Stimulated activated CD4-positive, alpha-beta T cell treated with anti-CD3 and anti-CD28 coated beads, Interleukin-15, amount 100 ng/mL, for 1 hour (primary cell): ENCODE measurements at places on chromosomes 3 and 15.
A peak's percentile ranks its signal among the peaks of the same experiment; 100 is the strongest.

- no peak for DNase-seq
These were observed 16.2 kb upstream of the ANKDD1A start for GRCh38 chr15:64895285-64896065.

GRCh38 chr3:57605683-57606082 lies 8.5 kb upstream of the ARF4 start:
- no peak for DNase-seq

DNA sequence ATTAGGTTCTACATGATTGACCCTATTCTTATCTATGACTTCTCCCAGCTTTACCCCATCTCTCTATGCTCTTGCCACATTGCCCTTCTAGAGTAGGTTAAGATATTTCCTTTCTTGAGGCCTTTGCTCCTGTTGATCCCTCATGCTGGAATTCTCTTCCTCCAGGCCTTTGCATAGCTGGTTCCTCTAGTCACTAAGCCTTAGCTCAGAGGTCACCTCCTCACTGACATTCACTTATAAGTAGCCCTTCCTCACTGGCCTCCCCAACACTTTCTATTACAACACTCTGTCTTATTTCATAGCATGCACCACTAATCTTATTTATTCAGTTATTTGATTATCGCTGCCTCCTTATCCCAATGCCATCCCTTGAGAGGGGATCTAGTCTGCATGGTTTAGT lies 228.4 kb upstream of the COL8A1 start:
- no peak for DNase-seq

GRCh38 chr15:31338879-31339557 lies 12.4 kb downstream of the KLF13 start:
- DNase-seq, result no peak

DNA sequence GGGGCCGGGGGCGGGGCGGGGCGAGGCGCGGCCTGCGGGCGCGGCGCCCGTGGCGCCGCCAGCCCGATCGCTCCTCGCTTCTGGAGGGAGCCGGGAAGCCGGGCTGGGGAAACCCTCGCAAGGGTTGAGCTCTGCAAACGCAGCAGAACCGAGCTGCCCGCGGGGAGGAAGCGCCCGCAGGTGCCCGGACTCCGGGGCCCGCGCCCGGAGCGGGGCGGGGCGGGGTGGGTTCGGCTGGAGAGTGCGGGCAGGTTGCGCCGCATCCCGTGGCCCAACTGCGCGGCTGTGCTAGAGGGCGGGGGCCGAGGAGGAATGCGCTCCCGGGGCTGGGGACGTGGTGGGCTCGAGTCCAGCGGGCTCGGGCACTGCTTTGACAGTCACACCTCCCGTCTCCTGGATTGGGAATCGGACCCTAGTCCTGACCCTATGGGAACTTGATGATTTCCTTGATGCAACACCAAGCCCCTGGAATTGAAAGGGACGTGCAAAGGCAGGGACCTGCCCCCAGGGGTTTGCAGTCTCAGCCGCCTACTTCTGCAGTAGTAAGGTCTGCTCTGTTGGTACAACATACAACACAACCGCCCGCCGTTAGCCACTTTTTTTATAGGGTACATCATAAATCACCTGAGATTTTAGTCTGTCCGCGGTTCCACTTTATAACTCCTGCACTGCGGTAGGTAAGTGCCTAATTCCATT lies 34.3 kb downstream of the ZBTB38 start:
- peak; percentile 25 for DNase-seq

DNA sequence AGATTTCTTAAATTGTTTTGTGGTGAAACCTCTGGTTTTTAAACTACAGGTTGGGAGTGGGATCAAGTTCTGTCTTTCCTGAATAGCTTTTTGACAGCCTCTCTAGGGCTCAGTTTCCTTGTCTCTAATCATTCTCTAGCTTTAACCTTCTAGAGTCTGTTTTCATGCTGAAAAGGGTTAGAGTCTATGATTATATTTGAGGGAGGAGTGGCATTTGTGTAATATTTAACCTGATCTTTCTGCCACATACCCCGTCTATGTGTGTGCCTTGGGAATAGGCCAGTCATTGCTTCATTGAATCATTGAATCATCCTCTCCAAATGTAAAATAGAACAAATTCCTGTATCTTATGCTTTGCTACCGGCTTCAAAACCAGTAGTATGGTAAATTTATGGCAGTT lies 204.9 kb downstream of the KLHL25 start:
- DNase-seq, result no peak

DNA sequence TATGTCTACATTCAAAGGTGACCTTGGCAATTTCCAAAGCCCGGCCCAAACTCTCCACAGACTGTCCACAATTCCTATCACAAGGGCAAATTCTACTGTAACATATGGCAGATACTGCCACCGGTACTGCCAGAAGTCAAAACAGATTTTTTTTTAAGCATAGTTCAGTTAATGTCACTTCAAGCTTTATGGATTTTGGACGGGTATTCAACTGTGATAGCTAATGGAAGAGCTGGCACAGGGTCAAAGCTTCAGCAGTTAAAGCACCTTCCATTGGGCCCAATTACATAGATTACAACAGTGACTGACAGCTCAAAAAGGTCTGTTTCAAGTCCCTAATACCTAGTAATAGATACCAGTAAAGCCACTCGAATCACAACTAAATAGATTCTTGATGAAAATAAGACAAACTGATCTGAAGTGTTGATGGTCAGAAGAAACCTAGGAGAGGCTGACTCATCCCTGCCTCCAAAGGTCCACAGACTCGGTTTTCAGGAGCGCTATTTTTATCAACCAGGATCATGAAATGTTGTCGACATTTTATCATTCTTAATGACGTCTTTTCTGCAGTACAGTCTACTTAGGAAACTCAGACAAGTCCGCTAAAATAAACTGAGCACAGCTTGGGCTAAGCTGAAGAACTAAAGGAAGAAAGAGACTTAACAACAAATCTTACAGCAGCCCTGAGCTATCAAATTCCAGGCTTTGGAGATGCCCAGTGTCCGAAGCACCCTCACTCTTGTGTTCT lies 38.7 kb downstream of the ANXA2 start:
- DNase-seq, result no peak

DNA sequence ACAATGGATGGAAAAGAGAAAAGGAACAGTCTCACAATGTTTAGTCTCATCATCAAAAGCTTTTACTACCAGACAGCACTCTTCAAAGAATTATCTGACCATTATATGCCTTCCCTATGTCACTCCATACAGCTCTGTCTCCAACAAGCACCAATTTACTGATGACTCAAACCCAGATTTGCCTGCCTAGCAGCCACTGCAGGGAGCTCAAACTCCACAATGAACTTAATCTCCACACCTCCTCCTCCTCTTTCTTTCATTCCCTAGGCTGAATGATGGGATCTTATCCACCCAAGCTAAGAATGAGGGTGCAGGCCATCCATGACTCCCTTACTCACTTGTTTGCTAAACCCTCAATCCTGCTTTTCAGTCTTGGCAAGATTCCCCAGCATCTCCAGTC lies 45.5 kb downstream of the NBEAL2 start:
- DNase-seq, result no peak

- DNase-seq, result no peak
These were observed 141.9 kb downstream of the CHDH start for GRCh38 chr3:53704363-53704725.

DNA sequence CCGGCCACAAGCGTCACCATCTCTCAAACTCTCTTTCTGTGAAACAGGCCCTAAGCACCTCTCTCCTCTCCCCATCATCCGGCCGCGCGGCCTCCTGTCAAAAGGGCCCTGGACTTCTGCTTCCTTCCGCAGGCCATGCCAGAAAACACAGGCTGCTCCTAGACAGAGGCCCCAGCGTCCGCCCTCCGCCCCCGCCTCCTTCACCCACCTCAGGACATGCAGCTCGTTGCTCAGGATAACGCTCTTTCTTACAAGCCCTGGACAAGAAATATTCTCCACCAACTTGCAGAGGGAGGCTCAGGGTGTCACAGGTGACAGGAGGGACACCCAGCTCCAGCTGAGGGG lies 212.0 kb downstream of the XXYLT1 start:
- no peak for DNase-seq

GRCh38 chr15:48536681-48537091 lies 108.8 kb downstream of the FBN1 start:
- DNase-seq, result no peak

- no peak for DNase-seq
These were observed 68.9 kb downstream of the KLF15 start for GRCh38 chr3:126288314-126288713.

GRCh38 chr15:70083418-70083817 lies 14.3 kb downstream of the TLE3 start:
- DNase-seq, result no peak

DNA sequence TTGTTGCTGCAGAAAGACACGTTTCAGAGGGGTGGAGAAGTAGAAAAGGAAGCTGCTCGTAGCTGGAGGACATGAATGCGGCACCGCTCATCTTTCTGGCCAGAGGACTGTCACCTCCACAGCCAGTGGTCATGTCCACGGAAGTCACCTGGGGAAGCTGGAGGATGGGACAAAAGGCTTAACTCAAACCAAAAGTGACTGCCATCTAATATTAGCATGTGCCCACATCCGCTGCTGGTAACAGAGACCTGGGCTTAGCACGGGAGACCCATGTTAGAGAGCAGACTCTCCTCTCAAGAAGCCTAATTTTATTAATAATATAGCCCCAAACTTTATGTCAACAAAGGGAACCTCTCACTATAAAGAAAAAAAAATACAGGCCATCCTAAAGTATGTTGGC lies 5.9 kb downstream of the MEX3B start:
- DNase-seq, result no peak

DNA sequence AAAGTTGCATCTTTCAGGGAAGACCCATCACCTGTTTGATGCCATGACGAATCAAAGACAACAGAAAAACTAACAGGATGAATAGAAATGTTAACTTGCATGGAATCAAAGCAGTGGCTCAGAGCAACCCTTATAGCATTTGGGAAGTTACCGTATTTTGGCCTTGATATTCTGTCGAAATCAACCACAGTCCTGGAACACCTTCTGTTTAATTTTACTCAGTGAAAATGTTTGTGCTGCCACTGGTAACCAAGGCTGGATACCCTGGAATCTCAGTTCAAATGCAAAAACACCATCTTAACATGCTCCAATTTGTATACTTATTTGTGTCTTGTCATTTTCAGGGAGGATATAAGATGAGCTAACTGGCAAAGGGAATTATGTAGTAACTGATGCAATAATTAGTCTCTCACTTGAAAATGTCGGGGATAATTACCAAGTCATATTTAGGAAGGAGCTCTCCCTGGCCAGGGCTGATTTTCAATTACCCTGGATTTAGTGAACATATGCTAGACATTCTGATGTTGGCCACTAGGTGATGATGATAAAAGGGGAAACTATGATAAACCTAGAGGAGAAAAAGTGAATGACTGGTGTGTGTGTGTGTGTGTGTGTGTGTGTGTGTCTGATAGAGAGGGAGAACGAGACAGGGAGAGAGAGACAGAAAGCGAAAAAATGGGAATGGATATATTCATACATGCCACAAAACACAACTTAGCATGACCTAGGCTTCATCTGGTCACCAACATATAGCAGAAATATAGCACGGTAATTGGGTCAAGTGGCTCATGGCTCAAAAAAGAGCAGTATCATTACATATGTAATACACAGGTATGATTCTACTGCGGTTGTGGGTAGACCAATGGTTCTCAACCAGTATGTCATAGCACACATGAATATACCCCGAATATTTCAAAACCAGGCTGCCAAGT lies 19.0 kb upstream of the PRICKLE2 start:
- no peak for DNase-seq

DNA sequence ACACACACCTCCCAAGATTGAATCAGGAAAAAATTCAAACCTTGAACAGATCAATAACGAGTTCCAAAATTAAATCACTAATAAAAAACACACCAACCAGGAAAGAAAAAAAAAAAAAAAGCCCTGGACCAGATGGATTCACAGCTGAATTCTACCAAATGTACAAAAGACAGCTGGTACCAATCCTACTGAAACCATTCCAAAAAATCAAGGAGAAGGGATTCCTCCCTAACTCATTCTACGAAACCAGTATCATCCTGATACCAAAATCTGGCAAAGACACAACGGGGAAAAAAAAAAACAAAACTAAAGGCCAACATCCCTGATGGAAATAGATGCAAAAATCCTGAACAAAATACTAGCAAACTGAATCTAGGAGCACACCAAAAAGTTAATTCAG lies 54.4 kb upstream of the SLC12A8 start:
- DNase-seq, result no peak

GRCh38 chr15:52010633-52011595 lies 8.1 kb upstream of the MAPK6 start:
- DNase-seq, result peak; percentile 10

DNA sequence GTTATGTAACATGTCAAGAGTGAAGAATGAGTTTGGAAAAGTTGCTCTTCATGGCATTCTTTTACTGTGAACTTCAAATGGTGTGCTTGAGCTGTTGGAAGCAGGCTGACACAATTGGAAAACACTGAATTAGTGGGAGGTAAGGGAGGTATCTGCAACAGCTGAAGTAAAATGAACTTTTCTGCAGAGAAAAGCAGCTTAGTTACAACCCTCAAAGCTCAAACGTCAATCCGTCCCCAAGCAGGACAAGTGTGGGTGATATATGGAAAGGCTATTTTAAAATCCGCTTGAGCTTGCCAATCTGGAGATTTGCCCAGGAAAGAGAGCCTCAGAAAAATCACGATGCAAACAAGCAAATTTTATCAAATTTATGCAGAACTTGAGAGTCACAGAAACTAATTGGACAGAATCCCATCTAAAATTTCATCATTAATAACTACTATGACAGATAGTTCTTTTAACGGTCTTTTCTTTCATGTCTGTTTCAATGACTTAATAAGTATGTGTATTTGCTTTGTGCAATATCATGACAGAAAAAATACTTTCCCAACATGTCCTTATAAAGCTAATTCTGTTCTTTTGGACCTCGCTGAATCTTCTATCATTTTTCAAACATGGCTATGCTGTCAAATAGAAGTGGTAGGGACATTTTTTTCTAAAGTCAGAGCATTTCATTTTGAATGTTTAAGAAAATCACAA lies 266.6 kb upstream of the SLITRK3 start:
- no peak for DNase-seq

GRCh38 chr3:141408596-141408995 lies 40.3 kb downstream of the ZBTB38 start:
- DNase-seq, result no peak

DNA sequence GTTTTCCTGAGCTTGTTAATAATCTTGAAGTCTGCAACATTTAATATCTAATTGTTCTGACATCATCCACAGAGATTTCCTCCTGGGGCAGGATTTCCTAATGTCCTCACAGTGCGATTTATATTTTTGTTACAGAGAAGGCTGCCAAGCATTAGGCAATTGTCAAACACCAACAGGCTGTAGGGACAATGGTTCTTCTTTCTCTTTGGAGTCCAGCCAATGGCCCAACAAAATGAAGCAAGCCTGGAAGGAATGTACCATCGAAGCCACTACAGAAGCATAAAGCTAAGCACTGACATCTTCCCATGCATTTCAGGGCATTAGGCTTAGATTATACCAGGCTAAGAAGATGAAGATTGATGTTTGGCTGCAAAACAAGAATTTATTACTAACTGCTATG lies 173.0 kb upstream of the FRMD4B start:
- no peak for DNase-seq

GRCh38 chr15:73683777-73684580 lies at the start of gene CD276:
Gene CD276 (plus strand): TSS chr15:73684383. CDS start chr15:73699640, 15,257 bp downstream.
- DNase-seq, result no peak
